ENCODE measurements at places on chromosomes 11 and 22.
A peak's percentile ranks its signal among the peaks of the same experiment; 100 is the strongest.

DNA sequence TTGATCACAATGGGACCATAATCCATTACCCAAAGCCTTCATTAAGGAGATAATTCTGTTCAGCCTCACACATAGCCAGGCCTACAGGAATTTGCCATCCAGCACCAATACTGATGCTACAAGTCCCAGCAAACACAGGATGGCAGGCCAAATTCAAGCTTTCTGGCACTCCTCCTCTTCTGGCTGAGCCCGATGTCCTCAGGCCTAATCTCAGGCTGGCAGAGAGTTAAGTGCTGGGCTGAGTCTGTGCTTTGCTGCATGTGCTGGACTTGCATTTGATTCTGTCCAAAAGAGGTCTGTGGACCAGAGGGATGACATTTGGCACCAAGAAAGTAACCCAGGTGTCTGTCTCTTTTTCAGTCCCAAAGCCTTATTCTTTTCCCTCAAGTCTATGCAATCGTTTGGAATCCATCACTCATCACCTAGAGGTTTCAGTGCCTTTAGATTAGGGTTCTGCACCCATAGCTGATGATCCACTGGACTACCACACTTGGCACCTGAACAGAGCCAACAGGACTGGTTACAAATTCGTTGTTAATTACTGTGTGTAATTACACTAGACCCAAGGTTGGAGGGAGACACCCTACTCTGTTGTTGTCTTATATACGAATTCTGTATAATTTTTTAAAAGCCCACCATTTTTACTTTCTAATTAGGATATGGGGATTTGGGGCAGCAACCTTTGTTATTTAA lies 19.4 kb upstream of the LIN7C start:
- DNase-seq, result no peak

DNA sequence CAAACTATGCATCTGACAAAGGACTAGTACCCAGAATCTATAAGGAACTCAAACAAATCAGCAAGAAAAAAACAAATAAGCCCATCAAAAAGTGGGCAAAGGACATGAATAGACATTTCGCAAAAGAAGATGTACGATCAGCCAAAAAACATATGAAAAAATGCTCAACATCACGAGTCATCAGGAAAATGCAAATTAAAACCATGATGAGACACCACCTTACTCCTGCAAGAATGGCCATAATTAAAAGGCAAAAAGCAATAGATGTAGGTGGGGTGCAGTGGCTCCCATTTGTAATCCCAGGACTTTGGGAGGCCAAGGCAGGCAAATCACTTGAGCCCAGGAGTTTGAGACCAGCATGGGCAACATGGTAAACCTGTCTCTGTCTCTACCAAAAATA lies 10.4 kb upstream of the OR10V1 start:
- DNase-seq, result no peak

GRCh38 chr22:43996170-43996980 lies 27.7 kb upstream of the PARVB start:
- peak; percentile 58 for DNase-seq

- no peak for DNase-seq
Observed at GRCh38 chr11:60158636-60159035, 24.2 kb downstream of the MS4A6A start.

DNA sequence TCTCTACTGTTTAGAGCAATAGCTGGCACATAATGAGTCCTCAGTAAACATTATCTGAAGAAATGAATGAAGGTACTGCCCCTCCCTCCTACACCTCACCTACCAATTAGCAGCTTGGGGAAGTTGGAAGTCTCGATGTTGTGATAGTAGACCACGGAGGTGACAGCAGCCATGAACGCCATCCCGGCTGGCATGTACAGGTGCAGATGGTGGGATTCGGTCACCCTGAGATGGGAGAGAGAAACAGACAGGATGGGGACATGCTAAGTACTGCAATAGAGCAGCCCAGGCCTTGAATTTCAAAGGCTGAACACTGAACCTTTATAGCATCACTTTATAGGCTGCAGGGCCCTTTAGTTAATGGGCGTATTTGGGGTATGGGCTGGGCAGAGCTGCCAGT lies 6.6 kb downstream of the ABCC8 start:
- DNase-seq, result no peak

GRCh38 chr11:68778205-68778604 lies 26.9 kb upstream of the TESMIN start:
- no peak for DNase-seq

DNA sequence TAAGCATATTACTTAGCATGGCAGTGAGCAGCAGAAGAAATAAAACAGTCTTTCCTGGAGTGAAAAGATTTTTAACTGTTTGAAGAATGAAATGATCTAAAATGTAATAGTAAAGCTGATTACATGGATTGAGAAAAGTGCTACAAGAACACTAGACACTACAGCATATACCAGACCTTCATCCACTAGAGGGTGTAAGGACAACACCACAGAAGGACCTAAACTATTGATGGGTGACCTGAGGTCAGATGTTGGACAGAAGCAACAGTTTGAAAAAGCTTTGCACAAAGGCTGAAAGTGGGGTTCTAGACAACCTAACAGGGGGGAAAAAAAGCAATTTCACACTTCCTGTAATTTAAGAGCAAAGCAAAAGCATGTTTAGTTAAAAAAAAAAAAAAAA lies 97.7 kb downstream of the RBFOX2 start:
- DNase-seq, result no peak

DNA sequence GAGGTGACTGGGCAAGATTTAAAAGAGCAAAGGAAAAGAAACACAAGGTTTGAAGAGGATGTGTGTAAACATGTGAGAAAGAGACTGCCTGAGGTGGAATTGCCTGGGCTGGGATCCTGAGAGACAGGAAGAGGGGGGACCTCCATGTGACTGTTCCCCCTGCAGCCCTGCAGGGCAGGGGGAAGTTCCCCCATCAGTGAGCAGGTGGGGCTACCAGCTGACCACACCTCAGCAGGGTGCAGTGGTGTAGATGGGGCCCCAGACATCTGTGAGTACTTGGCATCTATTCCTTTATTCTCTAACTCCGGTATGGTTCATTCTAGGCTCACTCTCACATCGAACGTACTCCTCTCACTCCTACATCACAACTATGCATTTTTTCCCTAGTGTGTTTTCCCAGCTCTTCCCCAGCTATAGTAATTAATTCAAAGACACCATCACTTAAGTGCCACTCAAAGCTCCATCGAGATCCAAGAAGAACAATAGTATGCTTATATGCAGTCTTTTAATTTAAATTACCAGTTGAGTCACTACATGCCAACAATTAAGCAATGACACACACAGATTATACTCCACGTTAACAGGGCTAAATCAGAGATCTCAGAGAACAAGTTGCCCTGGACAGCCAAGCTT lies 42.7 kb downstream of the LGR4 start:
- no peak for DNase-seq

- no peak for DNase-seq
Observed at GRCh38 chr11:60396382-60396781, at the start of gene MS4A14. Gene MS4A14, plus strand, starts transcription at chr11:60396459. Its CDS starts 120 bp downstream, at chr11:60396579.

GRCh38 chr11:34732831-34733230 lies 111.9 kb downstream of the EHF start:
- no peak for DNase-seq

DNA sequence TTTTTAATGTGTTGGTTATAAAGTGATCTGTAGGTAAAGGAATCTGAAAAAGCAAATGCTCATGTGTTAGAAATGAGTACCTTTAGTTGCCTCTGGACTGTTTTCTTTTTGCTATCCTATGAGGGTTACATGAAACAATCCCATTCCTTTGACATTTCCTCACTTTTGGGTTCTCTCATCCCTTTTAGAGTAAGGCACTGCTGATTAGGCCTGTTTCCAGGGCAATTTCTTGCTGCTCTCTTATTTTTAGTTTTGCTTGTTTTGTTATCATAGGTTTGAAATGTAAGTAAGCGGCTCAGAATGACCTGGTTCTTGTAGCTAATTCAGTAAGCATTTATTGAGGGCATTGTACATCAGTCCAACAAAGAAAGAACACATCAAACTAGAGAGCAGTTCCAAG lies 138.9 kb downstream of the DDX10 start:
- no peak for DNase-seq

GRCh38 chr11:7849018-7849417 lies 52.3 kb upstream of the OR5P2 start:
- DNase-seq, result no peak

GRCh38 chr22:44200451-44200850 lies 19.7 kb downstream of the PARVG start:
- DNase-seq, result no peak

- no peak for DNase-seq
Observed at GRCh38 chr22:20428496-20429253, 8.9 kb downstream of the SCARF2 start.

GRCh38 chr22:42179616-42180015 lies 49.0 kb upstream of the CYP2D6 start:
- DNase-seq, result no peak

- DNase-seq, result no peak
Observed at GRCh38 chr22:48089601-48090331, 1327.3 kb downstream of the TBC1D22A start.

DNA sequence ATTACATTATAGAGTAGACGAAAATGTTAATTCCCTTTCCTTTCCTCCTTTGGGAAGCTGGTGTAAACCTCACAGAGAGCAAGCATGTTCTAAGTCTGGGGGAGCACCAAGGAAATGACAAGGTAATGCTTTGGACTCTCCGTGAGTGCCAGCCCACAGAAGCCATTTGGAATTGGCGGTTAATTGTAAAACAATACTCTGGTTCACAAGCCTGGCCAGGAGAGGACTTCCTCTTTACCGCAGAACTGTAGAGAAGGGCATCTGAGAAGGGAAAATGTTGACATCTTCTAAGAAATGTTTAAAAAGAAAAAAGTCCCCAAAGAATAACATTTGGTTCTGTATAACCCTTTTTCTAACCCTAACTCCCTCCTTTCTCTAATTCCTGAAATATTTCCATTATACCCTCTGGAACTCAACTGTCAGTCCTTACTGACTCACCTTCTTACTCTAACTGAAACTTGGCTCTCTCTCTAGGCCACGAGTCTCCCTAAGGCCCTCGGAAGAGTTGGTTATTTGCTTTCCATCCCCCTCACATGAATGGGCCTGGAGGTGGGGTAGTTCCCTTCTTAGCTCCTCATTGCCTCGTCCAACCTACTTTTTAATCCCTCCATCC lies 379.8 kb downstream of the SOX6 start:
- no peak for DNase-seq

DNA sequence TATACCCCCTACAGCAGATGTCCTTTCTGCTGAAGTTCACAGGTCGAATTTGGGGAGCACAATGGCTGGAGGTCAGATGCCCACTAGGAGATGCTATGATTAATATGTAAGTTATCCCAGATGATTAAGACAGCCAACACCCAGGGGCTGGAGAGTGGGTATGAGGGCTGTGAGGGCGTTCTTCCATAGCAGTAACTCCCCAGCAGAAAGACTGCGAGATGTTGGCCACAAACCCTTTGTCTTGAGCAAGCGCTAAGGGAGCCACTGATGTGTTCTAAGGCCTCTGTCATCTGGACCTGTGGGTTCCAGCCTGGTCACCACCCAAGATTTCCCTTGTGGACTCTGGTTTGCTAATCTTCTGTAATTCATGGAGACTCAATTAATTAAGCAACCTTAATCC lies 77.6 kb downstream of the BMAL1 start:
- no peak for DNase-seq

DNA sequence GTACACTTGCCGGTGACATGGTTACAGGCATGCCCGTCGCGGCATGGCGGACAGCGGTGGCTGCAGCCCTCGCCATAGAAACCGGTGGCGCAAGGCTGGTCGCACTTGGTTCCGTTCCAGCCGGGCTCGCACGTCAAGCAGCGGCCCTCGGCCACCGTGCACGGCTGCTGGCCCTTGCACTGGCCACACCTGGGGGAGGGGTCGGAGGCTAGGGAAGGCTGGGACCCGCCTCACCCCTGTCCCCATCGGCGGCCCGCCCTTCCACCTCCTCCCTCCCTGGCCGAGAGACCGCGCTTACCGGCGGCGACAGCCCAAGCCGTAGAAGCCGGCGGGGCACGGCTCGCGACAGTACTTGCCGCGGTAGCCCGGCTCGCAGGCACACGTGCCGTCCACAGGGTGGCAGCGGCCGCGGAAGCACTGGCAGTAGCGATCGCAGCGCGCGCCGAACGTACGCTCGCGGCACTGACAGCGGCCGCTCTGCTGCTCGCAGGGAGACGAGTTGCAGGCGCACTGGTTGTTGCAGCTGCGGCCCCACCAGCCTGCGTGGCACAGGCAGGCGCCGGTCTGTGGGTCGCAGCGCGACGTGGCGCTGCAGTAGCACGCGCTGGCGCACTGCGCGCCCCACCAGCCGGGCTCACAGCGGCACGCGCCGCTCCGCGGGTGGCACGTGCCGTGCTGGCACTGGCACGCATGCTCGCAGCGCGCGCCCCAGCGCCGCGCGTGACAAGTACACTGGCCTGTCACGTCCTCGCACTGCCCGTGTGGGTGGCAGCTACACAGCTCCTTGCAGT lies 6.7 kb downstream of the SCARF2 start:
- peak; percentile 49 for DNase-seq

DNA sequence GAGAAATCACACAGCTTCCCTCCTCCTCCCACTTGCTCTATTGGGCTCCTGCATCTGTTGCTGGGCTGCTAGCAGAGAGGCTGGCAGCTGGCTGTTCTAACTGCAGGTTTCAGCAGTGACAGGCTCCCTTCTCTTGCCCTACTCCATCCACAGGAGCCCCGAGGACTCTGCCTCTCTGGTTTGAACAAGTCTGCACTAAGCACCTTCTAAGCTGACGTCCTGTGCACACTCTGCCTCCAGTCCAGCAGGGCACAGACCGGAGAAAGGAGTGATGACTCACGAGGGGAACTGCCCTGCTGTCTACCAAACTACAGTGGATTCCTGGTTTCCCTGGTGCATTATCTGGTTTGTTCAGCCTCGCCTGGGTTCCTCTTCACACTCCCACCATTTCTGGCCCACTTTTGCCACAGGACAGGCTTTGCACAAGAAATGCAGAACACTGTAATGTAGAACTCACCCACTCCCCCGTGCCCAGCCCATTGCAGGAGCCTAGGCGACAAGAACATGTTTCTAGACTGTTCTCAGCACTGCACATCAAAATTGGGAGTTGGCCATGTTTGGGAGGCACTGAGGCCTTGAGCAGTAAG lies 26.0 kb downstream of the IL10RA start:
- no peak for DNase-seq
